Astrocyte (in vitro differentiated cells and primary cell): ENCODE measurements at places on chromosomes 12 and 14. TPM values are rescaled to one million over a fixed set of nuclear protein-coding genes. Genes with fewer than 3 reads are reported as not detected.

GRCh38 chr14:91516663-91517388, 6.7 kb upstream of the PPP4R3A start:
- DNase-seq: no peak

The GAS2L3 gene
- 3.4 and 5.2 TPM in 2 replicates for total RNA-seq

The ANKRD52 gene
- total RNA-seq: 98.4 and 105 TPM in 2 replicates

The KRT73 gene
- total RNA-seq: not detected in 2 replicates

The GARIN6 gene
- total RNA-seq: not detected in 2 replicates

DNA sequence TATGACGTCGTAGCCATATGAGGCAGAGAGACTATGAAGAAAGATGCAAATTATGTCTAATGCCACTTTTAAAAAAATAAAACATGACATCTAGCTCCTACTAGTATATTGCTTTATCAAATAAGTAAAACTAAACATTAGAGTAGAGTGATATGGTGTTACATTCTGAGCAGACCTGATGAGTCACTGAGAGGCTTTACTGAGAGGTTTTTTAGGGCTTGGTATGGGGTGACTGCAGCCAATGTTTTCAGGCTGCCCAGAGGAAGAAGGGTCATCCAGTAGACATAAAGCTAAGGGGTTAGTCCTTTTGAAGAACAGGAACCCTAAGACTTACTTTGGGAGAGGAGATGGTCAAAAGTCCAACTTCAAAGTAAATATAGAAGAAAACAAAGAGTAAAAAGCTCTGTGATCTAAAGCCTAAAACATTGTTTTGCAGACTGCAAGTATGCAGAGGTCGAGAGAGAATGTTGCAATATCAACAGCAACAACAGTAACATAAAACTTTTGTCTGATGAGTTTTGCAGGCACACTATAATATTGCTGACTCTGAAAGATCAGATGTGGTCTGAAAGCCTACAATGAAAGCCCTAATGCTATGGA, 774.7 kb downstream of the TMTC2 start:
- no peak for DNase-seq

DNA sequence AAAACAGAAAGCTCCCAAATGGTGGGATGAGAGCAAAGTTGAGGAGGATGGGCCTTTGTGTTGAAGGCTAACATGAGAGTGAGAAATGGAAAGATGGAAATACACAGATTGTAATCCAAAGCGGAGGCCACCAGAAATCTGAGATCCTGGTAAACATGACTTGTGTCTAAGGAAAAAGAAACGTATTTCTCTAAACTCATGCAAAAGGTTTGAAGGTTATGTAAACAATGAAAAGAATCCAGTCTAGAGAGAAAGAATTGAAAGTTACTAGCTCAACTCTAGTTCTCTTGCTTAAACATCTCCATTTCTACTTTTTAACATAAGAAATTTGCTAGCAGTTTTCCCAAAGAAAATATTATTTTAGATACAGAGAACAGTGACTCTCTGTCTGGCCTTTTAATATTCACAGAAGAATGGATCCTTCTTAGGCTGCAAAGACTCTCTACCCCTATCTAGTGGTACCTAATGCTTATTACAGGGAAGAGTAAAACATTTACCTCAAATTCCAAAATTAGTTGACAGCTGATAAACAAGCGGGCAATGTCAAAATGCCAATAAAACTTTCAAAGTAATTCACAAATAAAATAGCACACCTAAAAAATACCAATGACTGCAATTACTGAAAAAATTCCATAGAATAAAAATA, 75.8 kb upstream of the SOX5 start:
- no peak for DNase-seq

DNA sequence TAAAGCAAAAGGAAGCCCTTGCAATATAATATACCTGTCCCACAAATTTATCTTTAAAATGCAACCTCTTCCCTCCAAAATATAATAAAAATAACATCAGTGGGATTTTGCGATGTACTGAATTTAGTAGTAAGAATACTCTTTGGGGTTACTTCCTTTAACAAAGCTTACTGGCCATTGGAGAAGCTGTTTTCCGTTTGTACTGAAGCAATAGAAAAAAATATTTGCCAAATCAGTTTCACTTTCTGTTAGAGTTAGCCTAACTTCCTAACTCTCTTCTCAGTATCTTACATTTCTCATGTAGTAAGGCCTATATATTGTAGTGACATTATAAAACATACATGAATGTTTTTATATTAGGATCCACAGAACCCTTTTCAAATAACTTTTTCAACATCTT, 3.7 kb downstream of the MAX start:
- no peak for DNase-seq

- peak; percentile 32 for DNase-seq
Measured at GRCh38 chr12:49089821-49090773, 4.5 kb downstream of the DHH start.

DNA sequence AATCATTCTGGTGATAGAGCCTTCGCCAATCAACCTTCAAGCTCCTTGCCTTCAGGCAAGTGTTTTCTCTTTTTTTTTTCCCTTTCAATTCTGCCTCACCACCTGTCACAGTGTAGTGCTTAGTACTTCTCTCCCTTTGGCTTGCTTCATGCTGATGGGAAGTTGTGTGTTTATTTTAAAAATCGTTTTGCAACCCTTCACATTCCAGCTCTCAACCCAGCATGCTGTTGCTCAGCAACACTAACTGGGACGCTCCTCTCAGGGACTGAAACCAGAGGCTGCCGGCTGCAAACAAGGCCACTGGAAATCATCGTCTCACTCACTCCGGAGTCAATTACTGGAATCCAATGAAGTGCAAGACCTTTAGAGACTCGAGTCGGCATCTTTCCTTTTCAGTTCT, 342.7 kb downstream of the PRKD1 start:
- peak; percentile 80 for DNase-seq

The SIRT4 gene
- 2.5 and 2.7 TPM in 2 replicates for total RNA-seq

- peak; percentile 10 for DNase-seq
Measured at GRCh38 chr12:85072826-85073225, 36.7 kb downstream of the LRRIQ1 start.

DNA sequence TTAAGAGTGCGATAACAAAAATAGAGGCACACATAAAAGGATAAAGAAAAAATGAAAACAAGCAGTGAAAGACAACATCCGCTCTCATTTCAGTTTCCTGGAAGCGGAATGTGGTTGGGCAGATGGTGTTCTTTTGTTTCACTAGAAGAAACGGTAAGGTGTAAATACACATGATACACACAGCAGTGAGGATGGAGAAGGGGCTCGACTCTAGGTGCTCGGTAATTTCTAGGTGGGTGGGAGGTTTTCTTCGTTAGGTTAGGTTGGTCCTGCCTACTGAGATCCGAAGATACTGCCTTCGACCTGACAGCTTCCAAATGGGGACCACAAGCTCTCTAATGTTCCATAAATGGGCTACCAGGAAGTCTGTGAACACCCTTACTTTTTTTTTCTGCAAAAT, 1082.5 kb downstream of the BCL11B start:
- no peak for DNase-seq

DNA sequence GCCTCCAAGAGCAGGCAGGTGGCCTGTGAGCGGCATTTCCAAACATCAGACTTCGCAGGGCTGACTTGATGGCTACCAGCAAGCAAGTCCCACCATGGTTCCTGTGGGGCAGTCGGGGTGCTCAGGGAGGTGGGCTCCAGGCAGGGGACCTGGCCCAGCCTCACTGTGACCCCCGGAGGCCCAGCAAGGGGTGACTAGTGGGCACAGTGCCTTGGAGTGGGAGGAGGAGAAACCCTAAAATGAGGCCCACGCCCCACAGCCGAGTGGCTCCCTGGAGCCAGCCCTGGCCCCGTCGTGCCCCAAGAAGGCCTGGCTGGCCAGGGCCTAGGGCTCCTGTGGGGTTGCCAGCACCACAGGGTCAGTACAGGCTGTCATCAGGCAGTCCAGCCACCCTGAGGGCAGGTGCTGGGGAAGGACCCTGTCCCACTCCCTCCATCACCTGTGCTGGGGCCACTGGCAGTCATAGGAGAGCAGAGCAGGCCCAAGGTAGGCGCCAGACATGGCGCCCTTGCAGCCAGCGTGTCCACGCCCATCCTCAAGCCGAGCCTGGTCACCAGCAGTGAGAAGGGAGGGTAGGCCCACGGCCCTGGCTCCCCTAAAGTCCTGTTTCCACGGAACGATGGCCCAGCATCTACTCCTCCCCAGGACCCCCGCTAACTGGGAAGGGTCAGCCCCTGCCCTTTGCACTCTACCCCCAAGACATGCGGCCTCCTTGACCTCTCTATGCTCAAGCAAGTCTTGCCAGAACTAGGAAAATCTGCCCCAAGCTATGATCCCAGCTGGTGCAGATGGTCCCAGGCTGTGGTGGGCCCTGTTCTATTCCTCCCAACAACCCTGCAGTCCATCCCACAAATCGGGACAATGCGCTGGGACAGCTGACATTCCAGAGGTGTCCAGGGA, 144.2 kb upstream of the C14orf180 start:
- DNase-seq: no peak

The ARF3 gene
- 209 and 229 TPM in 2 replicates for total RNA-seq

DNA sequence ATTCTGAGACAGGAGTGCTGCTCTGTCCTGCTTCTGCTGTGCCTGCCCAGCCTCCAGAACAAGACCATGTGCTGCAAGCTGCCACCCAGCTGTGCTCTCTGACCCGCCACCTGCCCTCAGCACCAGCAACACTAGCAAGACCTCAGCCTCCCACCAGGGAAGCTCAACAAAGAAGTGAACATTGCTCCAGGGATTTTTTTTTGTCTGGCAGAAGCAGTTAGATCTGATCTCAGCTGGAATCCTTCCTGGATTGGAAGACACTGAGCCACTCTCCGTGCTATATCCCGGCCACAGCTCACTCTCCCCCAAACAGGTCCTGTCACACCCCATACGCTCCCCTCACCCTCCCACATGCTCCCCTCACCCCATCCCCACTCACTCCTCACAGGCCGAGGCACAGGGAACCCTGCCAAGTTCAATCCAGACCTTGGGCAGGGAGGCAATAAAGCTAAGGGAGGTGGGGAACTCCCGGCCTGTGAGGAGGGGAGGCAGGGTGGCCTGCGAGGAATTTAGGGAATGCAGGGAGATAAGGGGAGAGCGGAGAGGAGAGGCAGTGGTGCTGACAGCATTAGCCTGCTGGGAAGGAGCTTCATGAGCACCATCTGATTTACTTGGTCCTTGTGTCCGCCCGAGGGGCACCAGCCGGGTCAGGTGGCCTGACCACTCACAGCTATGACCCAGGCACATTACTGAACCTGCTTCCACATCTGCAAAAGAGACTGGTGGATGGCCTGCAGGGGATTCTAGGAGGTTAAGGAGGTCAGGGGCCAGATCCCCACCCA, 29.7 kb downstream of the CCDC85C start:
- peak; percentile 87 for DNase-seq

The CHST11 gene
- total RNA-seq: 30.0 and 30.2 TPM in 2 replicates

DNA sequence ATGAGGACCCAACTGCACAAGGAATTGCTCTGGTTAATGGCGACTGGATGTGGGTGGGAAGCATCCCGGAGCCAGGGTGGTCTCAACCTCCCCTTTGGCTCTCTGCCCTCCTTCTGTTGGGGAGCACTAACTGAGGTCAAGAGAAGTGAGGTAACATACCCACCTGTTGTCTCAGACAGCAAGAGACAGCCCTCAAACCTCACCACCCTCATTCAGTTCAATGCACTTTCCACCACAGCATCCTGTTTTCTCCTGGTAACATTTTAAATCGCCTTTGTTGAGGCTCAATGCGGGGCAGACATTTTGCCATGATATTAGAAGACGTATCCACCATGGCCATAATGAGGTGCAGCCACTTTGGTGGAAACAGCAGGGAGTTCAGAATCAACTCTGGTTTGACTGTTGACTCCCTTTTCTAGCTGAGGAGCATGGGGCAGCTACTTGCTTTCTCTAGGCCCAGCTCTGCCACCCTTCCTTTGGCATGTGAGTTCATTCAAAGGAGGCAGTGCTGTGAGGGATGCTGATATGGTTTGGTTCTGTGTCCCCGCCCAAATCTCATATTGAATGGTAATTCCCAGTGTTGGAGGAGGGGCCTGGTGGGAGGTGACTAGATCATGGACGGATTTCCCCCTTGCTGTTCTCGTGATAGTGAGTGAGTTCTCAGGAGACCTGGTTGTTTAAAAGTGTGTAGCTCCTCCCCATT, 338.6 kb downstream of the PCNX1 start:
- no peak for DNase-seq

DNA sequence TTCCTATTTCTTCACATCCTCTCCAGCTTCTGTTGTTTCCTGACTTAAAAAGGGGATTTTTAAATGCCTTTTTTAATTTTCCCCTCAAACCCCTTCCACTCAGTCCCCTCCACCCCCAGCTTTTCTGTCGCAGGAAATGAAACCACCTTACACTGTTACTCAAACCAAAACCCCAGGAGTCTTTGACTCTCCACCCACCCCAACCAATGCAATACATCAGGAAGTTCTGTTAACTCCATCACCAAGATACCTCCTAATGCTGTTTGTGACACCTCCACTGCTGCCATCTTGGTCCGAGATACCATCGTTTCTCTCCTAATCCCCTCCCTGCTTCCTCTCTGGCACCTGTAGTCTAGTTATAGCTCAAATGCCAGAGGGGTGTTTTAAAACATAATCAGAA, 25.4 kb upstream of the CPM start:
- no peak for DNase-seq

DNA sequence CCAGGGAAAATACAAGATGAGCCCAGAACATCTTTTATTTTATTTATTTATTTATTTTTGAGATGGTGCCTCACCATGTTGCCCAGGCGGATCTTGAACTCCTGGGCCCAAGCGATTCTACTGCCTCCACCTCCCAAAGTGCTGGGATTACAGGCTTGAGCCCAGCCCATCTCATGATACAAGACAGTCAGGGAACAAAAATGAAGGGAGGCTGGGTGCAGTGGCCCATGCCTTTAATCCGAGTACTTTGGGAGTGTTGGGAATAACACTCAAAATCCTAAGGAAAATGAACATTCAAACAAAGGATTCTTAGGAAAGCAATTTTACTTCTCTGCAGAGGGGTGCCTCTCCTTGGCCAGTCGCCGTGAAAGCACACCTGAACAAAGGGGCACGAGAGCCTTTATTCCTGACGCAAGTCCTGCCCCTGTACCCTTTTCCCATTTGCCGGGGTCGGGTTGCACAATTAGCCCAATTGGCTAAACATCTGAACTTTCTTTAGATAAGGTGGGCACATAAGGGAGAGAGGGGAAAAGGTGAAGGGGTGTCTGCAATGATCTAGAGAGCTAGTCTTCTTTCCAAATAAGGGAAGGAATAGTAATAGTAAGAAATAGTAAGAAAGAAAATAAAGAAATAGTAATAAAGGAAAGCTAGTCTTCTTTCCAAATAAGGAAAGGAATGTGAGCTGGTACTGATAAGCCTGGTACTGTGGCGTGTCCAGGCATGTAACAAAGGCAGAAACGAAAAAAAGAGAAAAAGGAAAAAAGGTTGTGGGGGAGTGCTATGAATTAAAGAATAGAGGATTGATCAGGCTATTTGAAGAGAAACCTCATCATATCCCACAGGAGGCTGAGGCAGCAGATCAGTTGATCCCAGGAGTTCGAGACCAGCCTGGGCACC, 13.4 kb downstream of the NCAPD2 start:
- DNase-seq: peak; percentile 33

GRCh38 chr14:31128601-31129526, 78.7 kb downstream of the HECTD1 start:
- no peak for DNase-seq
